ENCODE measurements at places on chromosomes 7 and 10. TPM values are rescaled to one million over a fixed set of nuclear protein-coding genes. Genes with fewer than 3 reads are reported as not detected.

Gene CCDC3
- 2.9 TPM for total RNA-seq

Gene CNOT4
- total RNA-seq, result 25.9 TPM

Gene CCDC201
- not detected for total RNA-seq

Gene PDAP1
- total RNA-seq, result 43.0 TPM

Gene DOCK4
- 0.54 TPM for total RNA-seq

Gene RHBDD2
- total RNA-seq, result 35.5 TPM

Gene GCK
- total RNA-seq, result not detected

Gene CNPY1
- total RNA-seq, result not detected

Gene CDK14
- 100 TPM for total RNA-seq

Gene CYP2C18
- not detected for total RNA-seq

DNA sequence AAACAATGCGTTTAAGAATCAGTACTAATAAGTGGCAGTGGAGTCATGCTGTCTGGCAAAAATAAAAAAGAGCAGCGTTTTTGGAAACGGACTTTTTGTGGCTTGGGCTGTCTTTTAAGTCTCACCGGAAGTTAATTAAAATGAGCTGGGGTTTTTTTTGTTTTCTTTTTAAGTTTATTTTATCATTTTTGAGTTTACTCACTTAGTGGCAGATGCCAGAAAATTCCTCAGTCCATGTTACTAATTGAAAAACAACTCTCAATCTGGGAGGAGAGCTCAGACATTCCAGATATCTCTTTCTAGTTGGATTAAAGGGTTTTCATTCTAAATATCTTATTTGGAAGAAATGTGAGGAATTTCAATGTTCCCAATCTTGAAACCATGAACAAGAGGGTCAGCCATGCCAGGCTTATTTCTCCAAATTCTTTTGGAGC, 133.8 kb upstream of the AGR3 start:
- no peak for DNase-seq

DNA sequence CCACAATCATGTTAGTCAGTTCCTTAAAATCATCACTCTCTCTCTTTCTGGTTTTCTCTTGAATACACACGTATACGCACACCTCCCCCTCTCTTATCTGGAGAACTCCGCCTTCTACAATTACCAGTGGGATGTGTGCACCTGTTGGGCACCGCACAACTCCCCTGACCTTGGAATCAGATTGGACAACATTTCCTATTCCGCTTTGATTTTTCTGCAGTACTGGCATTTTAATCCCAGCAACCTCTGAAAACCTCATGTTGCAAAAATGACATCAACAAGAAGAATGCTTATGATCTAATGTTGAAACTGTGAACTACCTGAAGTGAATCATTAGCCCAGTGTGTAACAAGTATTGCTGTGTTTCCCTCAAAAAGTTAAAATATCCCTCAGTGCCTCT, 109.6 kb downstream of the KIAA1217 start:
- no peak for DNase-seq

DNA sequence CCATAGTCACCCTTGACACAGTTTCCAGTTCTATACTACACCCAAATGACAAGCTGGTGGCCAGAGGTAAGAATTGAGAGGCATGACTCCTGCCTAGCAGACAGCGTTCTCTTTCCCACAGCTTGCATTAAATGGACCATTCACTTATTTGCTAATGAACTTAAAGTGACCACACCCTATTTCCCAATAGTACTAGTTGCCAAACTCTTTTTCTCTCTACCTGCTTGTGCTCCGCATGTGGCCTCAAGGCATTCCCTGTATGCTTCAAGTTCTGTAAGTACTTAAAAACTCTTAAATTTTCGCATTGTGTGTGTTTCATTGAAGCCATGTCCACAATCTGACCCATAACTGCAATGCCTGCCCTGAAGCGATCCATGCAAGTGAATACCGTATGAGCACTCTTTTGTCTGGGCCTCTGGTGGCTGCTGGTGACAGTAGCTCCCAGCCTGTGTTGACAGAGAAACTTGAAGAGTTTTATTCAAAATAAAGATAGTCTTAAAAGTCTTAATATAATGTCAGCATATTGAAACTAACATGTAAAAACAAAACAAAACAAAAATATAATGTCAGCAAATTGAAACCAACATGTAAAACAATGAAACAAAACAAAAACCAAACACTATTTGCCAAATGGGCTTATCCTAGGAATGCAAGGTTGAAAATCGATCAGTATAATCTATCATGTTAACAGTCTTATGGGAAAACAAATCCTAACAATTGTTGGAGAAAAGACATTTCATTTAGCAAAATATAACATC, 73.6 kb downstream of the CCSER2 start:
- no peak for DNase-seq

GRCh38 chr10:62005687-62006086, 104.2 kb downstream of the ARID5B start:
- DNase-seq, result no peak

DNA sequence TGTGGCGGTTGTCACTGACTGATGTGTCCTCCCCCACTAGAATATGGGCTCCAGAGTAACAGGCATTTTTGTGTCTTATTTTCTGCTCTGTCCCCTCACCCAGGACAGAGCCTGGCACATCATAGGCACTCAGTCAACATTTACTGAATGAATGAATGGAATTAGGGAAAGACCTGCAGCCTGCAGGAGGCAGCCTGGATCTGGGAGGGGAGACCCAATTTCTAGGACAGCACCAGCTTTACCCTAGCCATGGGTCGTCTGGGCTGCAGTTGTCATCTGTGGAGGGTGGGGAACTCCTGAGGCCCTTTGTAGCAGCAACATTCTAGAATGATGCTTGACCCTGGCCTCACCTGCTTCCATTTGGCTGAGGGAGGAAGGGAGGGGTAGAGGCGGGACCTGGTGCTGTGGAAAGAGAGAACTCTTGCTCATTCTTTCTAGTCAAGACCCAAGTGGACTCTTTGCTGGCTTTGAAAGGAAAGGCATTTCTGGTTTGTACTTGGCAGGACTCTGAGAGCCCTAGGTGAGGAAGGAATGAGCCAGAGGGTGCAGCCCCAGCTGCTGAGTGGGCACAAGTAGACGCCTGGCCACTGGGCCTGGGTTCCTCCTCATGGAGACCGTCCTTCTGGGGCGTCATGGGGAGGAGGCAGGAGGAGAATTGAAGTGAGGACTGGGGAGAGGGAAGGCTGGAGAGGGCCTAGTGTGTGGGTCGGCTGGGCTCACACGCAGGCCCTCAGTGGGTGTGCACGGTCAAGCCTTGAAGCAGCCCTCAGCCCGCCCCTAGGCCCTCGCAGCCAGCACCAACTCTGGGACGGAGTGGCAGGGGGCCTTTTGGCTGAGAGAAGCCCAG, 8.9 kb downstream of the FGF8 start:
- no peak for DNase-seq

GRCh38 chr7:21782996-21783395, 162.7 kb downstream of the CDCA7L start:
- DNase-seq, result no peak

DNA sequence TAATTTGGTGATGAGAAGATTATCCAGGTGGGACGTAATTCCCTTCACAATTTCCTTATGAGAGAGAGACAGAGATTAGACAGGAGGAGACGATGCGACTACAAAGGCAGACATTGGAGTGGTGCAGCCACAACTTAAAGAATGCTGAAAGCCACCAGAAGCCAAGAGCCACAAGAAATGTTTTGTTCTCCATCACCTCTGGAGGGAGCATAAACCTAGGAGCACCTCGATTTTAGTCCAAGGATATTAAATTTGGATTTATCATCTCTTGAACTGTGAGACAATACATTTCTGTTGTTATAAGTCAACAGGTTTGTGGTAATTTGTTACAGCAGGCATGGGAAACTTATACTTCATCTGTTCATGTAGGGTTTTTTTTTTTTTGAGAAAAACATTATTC, 418.9 kb downstream of the DGKB start:
- DNase-seq, result no peak

- DNase-seq, result no peak
These were observed 47.3 kb downstream of the C10orf105 start for GRCh38 chr10:71671994-71672946.

DNA sequence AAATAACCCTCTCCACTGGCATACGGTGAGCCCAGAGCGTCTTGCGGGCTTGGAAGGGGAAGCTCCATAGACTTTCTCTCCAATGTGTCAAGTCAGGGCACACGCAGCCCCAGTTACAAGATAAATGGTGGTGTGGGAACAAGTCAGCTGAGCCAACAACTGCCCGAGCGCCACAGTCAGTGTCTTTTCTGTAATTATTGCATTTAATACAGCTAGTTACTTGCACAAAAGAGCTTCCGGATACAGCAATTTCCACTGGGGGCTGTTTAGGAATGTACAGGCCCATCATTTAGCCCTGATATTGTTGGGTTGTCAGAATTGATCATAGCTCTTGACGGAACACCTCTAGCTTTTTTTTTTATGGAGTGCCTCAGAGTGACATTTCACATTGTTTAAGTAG, 193.5 kb upstream of the SP8 start:
- DNase-seq, result no peak

- DNase-seq, result no peak
These were observed 69.4 kb upstream of the FZD1 start for GRCh38 chr7:91194841-91195240.

DNA sequence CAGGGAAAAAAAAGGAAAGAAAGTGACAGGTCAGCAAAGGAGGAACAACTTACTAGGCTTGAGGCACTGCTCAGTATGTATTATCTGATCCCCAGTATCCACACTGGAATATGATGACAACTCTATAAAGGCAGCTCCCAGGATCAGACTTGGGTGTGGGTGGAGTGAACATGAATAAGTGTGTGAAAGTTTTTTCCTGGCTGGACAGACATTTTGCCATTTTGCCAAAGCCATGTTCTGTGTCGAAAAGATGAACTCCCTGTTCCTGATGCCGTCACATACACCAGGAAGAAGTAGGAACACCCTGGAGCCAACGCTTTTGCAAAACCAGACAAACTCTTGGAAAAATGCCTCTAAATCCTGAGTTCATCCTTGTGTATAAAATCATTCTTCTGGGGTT, 143.2 kb upstream of the MEOX2 start:
- DNase-seq, result no peak

DNA sequence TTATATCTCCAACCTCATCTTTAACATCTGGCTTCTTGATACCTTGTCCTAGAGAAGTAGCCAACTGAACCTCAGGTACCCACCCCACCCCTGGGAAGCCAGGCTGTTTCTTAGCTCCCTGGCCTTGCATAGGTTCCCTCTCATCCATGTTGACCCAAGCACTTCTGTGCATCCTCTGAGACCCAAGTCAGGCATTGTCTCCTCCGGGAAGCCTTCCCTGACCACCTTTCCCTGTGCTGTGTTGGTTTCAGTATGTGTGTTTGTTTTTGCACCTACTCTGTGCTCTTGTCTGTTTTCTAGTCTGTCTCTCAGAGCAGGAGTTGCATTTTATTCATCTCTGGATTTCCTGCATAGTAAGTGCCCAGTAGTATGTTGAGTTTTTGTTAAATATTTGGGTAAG, 93.4 kb upstream of the ANLN start:
- DNase-seq, result no peak

DNA sequence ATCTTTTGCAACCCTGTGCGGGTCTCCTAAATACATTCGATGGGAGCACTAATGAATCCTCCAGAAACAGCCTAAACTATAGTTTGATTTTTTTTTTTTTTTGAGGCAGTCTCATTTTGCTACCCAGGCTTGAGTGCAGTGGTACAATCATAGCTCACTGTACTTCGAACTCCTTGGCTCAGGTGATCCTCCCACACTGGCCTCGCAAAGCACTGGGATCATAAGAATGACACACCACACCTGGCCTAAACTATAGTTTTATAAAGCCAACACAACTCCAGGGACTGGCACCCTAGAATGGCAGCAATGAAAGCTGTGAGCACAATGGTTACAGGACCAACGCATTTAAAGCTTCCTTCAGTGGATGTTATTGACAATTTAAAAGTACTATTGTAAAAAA, 14.5 kb upstream of the JMJD1C start:
- no peak for DNase-seq

GRCh38 chr10:104333728-104334373, 4.4 kb downstream of the ITPRIP start:
- DNase-seq, result no peak

GRCh38 chr10:60009710-60010383, 103.5 kb upstream of the CCDC6 start:
- DNase-seq, result peak; percentile 48

- no peak for DNase-seq
These were observed 6.9 kb upstream of the ZNF503 start for GRCh38 chr10:75408509-75408875.

- DNase-seq, result no peak
These were observed 193.8 kb downstream of the THSD7A start for GRCh38 chr7:11638011-11638774.

GRCh38 chr7:134782121-134782623, 2.7 kb downstream of the CALD1 start:
- no peak for DNase-seq

DNA sequence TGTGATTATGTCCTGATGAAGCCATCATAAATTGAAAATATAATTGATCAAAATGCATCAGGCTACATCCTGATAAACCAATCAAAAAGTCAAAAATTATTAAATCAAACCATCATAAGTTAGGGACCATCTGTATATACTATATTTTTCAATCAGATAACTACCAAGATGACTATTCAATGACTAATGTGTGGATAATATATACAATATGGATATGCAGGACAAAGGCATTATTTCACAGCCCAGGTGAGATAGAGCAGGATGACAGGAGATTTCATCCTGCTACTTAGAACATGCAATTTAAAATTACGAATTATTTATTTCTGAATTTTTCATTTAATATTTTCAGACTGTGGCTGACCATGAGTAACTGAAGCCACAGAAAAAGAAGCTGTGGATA, 137.3 kb upstream of the GNAI1 start:
- DNase-seq, result no peak

DNA sequence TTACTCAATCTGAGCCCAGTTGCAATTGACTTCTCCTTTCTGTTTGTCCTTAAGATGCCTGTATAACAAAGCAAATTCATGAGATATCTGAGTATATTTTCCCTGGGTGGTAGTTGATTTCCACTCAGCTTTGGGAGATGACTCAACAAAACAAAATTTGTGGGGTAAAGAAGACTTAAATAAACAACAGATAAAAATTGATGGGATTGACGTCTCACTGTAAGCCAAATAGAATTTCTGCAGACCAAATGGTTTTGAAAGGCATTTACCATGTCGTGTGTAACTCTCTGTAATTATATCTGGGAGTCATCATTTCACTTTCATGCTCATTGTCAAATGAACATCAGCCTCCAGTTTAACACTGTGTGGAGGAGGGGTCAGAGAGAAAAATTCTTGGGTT, 255.4 kb upstream of the MYO3A start:
- no peak for DNase-seq

GRCh38 chr10:132764108-132764507, 21.8 kb downstream of the NKX6-2 start:
- DNase-seq, result no peak

GRCh38 chr10:87966459-87966858, 103.0 kb downstream of the PTEN start:
- DNase-seq, result no peak

DNA sequence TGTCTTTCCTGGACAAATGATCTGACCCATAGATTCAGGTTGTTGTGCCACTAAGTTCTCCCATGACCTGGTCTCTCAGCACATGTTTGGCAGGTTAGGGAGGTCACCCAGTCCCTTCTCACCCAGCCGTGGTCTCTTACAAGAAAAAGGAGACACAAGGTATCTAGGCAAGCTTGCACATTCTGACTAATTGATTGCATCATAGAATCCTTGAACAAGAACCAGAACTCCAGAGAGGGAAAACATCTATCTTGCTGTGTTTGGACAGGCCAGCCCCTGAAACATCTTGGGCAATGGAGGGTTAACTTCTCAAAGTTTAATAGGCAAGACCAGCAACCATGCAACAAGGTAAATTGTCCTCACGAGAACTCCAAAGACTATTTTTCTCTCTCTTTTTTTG, 8.5 kb upstream of the HK1 start:
- DNase-seq, result no peak

- no peak for DNase-seq
These were observed 7.4 kb downstream of the EPHA1 start for GRCh38 chr7:143401265-143401664.
